ENCODE measurements at places on chromosomes 5 and 9. TPM values are rescaled to one million over a fixed set of nuclear protein-coding genes. Genes with fewer than 3 reads are reported as not detected.

SEMA6A gene
- total RNA-seq: 113 TPM

DNA sequence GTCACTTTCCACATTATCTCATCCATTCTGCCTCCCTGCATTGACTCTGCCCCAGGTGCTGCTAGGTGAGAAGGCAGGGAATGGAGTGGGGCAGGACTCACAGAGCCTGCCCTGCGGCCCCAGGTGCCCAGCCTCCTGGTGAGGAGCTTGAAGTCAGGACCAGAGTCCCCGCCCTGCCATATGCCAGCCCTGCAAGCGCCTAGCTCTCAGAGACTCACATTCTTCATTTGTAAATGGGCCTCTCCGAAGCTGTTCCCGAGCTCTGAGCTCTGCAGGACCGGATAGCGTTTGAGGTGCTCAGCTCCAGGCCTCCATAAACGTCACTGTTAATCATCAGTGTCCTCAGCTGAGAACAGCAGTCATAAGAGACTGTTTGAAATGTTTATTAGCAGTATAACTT is 75.1 kb upstream of the STXBP1 start:
- no peak overlapping the region for H3K4me3 ChIP-seq
- H3K4me1 ChIP-seq: no peaks in the 10 kb centered on the region
- no peaks in the 10 kb centered on the region for H3K27me3 ChIP-seq
- H3K36me3 ChIP-seq: no peaks in the 10 kb centered on the region
- peak overlapping the region; percentile 6 for H3K27ac ChIP-seq

DNA sequence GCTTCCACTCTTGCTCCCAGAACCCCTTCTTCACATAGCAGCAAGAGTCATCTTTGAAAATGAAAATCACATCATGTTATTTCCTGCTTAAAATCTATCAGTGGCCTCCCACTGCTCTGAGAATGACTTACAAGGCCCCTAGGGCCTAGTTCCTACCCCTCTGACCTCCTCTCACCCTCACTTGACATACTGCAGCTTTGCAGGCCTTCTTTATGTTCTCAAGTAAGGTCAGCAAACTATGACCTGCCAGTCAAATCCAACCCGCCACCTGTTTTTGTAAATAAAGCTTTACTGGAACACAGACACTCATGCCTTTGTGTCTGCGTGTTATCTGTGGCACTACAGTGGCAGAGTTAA is 185.7 kb downstream of the NR3C1 start:
- no peak overlapping the region for H3K4me3 ChIP-seq
- no peaks in the 10 kb centered on the region for H3K27me3 ChIP-seq
- no peak overlapping the region for H3K27ac ChIP-seq
- no peaks in the 10 kb centered on the region for H3K4me1 ChIP-seq

GRCh38 chr9:124725068-124725452 is 46.1 kb downstream of the NR6A1 start:
- H3K27ac ChIP-seq: no peak overlapping the region
- H3K36me3 ChIP-seq: no peaks in the 10 kb centered on the region
- H3K27me3 ChIP-seq: no peaks in the 10 kb centered on the region

- no peaks in the 10 kb centered on the region for H3K27me3 ChIP-seq
- no peaks in the 10 kb centered on the region for H3K4me1 ChIP-seq
- DNase-seq: no peak
- H3K27ac ChIP-seq: no peak overlapping the region
- no peak overlapping the region for H3K4me3 ChIP-seq
Measured at GRCh38 chr5:138503487-138504270, 38.4 kb downstream of the EGR1 start.

SOHLH1 gene
- not detected for total RNA-seq

DNA sequence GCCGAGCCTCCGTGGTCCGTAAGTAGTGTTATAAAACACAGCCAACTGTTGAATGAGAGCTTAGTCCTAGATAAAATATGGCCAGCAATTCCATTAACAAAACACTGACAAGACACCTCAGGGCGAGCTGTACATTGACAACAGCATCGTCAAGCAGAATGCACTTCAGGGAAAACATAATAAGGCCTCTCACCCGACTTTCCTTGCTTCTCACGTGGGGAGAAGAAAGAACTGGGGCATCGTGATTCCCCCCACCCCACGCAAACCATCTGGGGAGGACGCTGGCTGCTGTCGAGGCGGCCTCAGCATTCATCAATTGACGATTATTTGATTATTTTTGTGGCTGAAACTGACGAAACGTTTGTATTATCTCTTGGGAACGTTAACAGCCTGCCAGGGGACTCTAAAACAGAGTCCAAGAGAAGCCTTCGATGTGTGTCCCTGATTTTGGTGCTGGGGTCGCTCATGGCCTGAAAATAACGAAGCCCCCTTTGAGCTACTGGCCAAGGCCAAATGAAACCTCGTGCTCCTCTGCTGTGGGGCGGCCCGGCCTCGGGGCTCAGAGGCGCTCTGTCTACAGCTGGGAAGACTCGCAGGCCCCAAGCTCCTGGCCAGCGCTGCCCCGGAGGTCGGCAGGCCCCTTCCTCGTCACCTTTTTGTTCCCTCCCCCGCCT is 464 bp downstream of the GDF9 start:
- peak overlapping the region; percentile 91 for H3K27ac ChIP-seq
- H3K4me1 ChIP-seq: no peaks in the 10 kb centered on the region
- H3K4me3 ChIP-seq: peak overlapping the region; percentile 84
- no peaks in the 10 kb centered on the region for H3K36me3 ChIP-seq
- DNase-seq: no peak

DNA sequence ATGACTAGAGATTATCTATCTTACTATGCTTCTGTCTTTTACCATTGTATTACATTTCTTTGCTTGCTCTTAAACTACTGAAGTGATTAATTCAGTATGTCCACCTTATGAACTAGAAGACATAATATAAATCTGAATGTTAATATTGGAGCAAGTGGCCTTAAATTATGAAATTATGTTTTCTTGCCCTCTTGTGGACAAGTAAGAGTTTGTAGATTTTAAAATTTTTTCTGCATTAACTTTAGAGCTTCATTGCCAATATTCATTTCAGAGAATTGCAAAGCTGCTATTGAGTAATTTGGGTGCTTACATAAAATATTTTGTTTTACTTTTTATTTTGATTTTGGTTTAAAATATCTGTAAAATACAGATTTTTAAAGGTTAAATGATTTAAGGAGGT is 55.3 kb downstream of the RANBP17 start:
- H3K4me1 ChIP-seq: no peaks in the 10 kb centered on the region
- H3K27me3 ChIP-seq: no peaks in the 10 kb centered on the region
- no peak for DNase-seq
- H3K36me3 ChIP-seq: no peaks in the 10 kb centered on the region
- H3K4me3 ChIP-seq: no peak overlapping the region

GGTA1 gene
- 3.5 TPM for total RNA-seq

GRCh38 chr9:16670791-16671190 is 199.7 kb downstream of the BNC2 start:
- H3K4me3 ChIP-seq: no peak overlapping the region
- no peaks in the 10 kb centered on the region for H3K27me3 ChIP-seq
- DNase-seq: no peak
- H3K4me1 ChIP-seq: no peaks in the 10 kb centered on the region

PHYKPL gene
- total RNA-seq: 366 TPM

SPINK6 gene
- not detected for total RNA-seq

- H3K4me3 ChIP-seq: no peak overlapping the region
- no peaks in the 10 kb centered on the region for H3K4me1 ChIP-seq
- DNase-seq: no peak
Measured at GRCh38 chr9:121154782-121155181, 46.9 kb downstream of the RAB14 start.

DNA sequence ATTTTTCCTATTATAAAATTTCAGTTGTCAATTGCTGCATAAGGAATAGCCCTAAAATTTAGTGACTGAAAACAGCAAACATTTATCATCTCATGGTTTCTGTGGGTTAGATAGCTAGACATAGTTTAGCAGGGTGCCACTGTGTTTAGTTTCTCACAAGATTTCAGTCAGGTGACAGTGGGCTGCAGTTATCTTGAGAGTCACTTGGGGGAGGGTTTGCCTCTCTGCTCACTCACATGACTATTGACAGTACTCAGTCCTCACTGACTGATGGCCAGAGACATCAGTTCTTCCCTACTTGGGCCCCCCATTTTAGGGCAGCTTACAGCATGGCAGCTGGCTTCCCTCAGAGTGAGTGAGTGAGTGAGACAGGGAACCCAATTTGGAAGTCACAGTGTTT is 42.0 kb downstream of the PBX3 start:
- no peak overlapping the region for H3K4me3 ChIP-seq
- H3K27me3 ChIP-seq: no peaks in the 10 kb centered on the region
- no peak for DNase-seq

GRCh38 chr5:175351126-175351525 is 92.9 kb downstream of the DRD1 start:
- no peaks in the 10 kb centered on the region for H3K27me3 ChIP-seq
- no peak overlapping the region for H3K27ac ChIP-seq
- H3K36me3 ChIP-seq: no peaks in the 10 kb centered on the region
- no peak overlapping the region for H3K4me3 ChIP-seq
- H3K4me1 ChIP-seq: no peaks in the 10 kb centered on the region
- DNase-seq: no peak
